Activated naive CD4-positive, alpha-beta T cell treated with anti-CD3 and anti-CD28 coated beads, Interleukin-2, amount 10 ng/mL, durations not matched to agents 7 days and 5 days (primary cell): ENCODE measurements at places on chromosomes 4 and X.

DNA sequence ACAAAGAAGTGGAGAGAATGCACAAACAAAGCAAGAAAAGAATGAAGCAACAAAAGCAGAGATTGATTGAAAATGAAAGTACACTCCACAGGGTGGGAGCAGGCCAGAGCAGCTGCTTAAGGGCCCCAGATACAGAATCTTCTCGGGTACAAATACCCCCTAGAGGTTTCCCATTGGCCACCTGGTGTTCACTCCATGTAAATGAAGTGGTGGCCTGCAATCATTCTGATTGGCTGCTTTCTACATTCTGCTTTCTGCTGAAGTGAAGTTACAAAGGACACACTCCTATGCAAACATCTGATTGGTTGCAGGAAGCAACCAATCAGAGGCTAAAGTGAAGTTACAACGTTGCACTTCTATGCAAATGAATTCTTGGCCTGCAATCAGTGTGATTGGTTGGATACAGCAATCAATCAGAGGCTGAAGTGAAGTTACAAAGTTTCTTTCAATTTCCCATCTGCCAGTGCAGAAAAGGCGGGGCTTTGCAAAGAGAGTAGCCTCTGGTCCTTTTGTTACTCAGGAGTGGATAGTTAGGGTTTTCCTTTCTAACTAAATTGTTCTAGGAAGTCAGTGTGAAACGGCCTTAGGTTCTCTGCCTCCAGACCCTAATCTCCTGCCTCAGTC, 19.0 kb upstream of the GPC4 start:
- no peak for DNase-seq

DNA sequence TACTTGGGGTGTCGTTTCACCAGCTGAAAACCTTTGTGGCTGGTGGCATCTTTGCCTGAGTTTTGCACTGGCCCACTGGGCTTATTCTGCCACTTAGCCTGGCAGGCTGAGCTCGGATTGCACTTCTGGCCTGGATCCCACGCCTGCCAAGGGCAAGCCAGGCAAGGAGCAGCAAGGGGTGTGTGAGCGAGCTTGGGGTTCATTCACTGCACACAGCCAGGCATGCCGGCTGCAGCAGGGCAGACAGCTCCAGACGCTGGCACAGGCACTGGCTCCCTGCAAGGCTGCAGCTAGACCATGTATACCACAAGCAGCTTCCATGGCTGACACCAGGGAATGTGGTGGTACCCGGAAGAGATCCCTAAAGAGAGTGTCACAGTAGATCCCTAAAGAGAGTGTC, 476.3 kb downstream of the EPHA5 start:
- DNase-seq = no peak

GRCh38 chrX:116499780-116500179, 37.0 kb upstream of the CT83 start:
- DNase-seq = no peak

GRCh38 chrX:47129899-47130358, 14.6 kb downstream of the NDUFB11 start:
- DNase-seq = no peak

GRCh38 chr4:140704964-140705363, 51.2 kb downstream of the TBC1D9 start:
- no peak for DNase-seq

GRCh38 chr4:74395633-74396032, 30.7 kb downstream of the EREG start:
- DNase-seq = no peak
